ENCODE measurements at places on chromosomes 3 and 15.

DNA sequence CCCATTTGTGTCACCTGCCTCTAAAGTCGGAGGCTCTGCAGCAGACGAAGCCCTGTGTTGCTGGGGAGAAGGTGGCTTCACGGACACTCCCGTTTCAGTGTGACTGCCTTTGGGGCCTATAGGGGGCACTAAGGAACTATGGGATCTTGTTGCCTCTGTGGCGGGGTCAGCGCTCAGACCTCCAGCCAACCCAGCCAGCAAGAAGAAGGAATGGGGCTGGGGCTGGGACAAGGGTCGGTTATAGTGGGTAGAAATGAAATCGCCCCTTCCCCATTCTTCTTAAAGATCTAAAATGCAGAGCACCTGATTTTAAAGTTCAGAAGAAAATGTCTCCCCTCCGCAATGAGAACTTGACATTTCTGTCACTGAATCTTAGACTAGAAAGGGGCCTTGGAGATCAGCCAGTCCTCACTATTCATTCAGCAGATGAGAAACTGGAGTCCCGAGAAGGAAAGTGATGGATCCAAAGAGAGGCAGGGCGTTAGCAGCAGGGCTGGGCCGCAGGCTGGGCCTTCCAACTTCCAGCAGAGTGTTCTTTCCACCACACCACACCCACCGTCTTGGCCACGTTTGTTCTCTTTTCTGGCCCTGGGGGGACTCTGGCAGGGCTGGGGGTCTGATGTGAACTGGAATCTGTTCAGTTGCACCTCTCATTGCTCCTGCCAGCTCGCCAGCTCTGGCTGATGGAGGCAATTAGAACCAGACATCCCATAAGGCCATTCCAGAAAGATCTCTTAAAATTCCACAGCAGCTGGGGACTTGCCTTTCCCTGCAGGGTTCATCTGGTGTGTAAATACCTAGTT lies 195.4 kb downstream of the OPA1 start:
- no peak for DNase-seq

GRCh38 chr3:188446014-188446413 lies 292.1 kb downstream of the LPP start:
- no peak for DNase-seq

DNA sequence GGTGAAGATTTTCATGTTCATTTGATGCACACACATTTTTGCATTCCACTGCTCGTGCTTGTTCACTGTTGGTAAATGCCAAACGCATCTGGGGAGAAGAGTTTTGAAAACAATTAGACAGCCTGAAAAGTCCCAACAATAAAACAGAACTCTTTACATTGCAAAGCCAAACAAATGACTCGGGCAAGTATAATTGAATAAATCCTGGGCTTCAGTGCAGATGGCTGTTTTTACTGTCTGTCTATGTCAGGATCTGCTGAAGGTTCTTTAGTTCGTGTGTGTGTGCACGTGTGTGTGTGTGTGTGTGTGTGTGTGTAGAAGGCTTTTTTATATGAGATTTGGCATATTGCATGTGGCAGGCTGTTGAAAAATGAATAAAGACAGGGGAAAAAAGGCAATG lies 277.5 kb upstream of the CDIN1 start:
- DNase-seq: no peak

DNA sequence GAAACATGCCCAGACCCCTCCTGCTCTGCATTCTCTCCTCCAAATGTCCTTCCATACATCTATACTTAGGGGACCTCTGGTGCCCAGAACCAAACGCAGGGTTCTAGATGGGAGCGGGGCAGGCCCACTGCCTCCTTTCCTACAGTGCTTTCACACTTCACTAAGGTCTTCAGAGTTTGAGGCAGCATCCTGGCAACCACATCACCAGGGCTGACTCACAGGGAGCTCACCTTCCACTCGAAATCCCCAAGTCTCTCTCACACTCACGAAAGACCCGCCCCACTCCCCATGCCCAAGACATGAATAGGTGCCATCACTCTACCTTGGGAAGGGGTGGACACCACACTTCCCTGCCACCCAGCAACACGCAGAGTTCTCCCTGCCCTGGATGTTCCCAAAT lies 18.9 kb downstream of the HOMER2 start:
- no peak for DNase-seq

DNA sequence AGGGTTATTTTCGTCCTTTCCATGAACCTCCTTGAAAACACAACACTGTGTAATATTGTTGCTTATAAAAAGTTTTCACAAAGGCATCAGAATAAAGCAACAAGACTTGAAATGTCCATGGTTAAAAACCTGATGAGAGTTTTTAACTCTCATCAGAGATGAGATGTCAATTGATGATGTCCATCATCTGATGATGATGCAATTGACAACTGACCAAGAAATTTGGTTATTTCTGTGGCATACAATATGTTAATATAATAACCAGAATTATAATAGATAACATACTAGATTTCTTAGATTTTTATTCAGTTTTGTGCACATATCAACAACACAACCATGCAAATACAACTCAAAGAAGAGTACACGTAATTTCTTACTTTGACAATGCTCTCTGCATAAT lies 15.5 kb upstream of the FNDC3B start:
- DNase-seq: no peak

- no peak for DNase-seq
Measured at GRCh38 chr3:38602576-38603250, 46.8 kb downstream of the SCN5A start.

- no peak for DNase-seq
Measured at GRCh38 chr3:32236377-32236776, 2.1 kb upstream of the CMTM8 start.

DNA sequence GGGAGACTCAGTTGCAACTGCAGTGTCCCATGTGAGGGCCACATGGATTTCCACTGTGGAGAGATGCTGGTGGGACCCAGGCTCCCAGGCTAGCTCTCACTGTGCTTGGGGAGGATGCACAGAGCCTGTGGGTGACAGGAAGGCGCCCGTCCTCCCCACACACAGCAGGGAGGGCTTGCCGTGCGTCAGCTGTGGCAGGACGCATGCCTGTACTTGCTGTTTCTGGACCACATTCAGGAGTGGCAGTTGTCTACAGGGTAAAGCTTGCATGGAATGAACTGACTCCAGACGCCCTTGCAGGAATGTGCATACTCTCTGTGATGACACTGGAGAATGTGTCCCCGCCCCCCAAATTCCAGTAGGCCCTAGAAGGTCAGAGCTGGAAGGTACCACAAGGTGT lies 63.8 kb upstream of the SNRPA1 start:
- DNase-seq: no peak

- DNase-seq: no peak
Measured at GRCh38 chr3:36372534-36372935, 7.8 kb upstream of the STAC start.

DNA sequence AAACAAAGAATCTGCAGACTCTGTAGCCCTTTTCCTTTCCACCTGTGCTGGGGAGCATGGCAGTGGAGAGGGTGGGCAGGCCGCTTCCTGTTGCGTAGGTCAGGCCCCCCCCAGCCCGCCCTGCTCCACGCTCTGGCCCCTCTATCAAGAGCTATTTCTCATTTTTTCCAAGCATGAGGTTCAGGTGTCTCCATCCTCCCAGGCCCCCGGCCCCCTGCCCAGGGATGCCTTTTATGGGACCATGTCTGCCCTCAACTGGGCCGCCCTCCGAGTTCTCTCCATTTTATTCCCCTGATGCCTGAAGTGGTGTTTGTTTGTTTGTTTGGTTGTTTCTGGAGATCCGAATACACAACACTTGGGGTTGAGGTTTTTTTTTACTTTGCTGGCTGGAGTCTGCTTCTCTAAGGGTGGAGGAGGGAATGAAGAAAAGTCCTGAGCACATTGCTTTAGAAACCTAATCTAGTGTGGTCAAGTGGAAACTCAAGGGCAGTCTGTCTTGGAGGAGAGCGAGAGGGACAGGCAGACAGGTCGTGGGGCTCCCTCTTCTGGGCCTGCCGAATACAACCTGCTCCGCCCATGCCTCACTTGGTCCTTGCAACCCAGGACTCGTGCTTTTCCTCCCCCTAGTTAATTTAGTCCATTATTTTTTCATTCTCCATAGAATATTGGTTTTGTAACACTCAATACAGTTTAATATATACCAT lies 176.5 kb upstream of the LYSMD4 start:
- no peak for DNase-seq

DNA sequence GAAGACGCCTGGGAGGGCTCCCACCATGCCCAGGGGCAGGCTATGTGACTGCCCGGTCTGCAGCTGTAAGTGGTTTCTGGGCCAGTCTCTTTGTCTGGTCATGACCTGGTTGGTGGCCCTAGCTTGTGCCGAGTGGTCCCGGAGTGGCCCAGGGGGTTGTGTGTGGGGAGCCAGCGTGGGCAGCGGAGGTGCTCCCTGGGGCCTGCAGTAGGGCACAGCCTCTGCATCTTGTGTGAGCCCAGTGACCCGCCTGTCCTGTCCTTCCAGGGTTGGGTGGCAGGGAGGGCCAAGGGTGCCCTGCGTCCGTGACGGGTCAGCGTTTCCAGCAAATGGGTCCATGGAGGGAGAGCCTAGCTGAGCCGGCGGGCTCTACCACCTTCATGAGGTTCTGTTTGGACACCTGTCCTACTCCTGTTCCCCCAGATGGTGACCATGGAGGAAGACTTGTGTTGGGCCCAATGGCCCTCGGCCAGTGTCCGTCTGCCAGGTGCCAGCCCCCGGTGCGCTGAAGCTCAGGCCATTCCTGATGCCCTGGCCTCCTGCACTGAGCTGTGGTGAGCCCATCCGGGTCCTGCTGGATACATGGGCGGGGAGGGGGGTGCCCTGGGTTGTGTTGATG lies 215.4 kb downstream of the SNRPN start:
- DNase-seq: no peak

- no peak for DNase-seq
Measured at GRCh38 chr3:16794257-16794656, 90.5 kb upstream of the PLCL2 start.

DNA sequence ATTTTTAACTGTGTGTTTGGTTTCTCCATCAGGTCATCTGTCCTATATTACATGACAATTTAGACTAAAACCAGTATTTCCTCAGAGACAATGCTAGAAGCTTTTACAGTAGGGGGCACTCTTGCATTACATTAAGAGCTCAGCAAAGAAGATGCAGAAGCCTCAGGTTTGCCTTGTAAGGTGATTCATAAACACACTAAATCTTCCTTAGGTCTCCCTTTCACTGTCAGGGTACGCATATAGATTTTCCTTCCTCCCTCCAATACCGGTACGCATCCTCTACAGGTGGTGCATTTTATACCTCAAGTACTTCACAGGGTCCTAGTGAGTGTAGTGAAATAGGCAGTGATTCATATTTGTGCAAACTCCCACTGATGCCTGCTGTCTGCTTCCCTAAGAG lies 46.5 kb downstream of the CD86 start:
- peak; percentile 58 for DNase-seq

DNA sequence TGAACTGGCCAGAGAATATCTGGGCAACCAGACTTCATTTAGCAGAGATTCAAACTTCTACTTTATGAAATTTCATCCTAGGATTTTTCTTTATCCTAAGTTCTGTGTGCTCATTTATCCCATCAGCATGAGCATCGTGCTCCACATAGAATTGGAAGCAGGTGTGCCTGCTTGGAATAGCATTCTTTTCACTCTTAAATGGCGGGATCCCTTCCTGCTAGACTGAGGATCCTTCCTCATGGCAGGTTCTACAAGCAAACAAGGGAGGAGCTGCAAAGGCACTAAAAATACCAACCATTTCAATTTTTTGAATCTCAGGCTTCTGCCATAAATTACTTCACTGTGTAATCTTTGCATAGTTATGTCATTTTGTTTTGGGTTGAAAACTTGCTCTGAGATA lies 74.6 kb upstream of the FLNB start:
- DNase-seq: no peak

GRCh38 chr3:27714692-27715453 lies 7.2 kb downstream of the EOMES start:
- no peak for DNase-seq

DNA sequence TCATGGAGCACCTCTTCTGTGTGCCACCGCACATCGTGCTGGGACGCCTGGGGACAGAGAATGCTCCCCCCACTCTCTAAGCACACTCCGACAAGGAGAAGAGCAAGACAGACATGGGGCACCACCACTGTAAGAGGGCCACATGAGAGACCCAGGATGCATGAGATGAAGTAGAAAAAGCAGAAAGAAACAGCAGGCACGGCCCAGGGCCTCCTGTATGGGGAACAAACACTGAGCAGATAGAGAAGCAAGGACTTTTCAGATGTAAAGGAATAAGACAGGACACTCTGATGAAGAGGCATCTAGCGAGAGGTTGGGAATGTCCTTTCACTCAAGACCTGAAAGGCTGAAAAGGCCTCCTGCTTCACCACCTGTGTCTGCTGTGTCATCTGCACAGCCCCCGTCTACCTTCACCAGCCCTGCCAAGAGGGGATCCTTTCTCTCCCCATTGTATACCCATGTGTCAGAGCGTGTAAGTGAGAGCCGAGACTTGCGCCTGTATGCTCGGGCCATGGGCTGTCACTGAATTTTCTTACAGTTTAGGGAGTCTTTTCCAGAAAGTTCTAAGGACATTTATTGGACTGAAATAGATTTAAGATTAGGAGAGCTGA lies 125.6 kb downstream of the LRRK1 start:
- DNase-seq: no peak

DNA sequence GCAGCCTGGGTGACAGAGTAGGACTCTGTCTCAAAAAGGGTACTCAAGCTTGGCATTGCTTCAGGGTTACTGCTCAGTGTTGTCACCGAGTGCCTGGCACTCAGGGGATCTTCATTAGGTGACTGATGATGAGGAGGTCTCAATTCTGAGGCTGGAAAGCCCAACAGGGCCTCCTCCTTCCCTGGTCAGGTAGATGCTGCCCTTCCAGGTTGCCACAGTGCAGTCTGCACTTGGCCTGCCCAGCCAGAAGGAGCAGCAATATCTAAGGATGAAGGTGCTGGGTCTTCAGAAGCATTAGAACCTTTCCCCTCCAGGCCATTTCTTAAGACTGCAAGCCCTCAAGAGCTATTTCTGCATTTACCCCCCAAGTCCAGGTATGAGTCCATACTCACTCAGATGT lies 42.0 kb downstream of the PGPEP1L start:
- no peak for DNase-seq

GRCh38 chr15:61449186-61449702 lies 220.1 kb upstream of the RORA start:
- DNase-seq: no peak

All from NCI-H1436 treated with DMSO at 0.1 percent for 48 hours (cell line).